ENCODE measurements at places on chromosomes 1 and 21.

GRCh38 chr1:86542631-86543030 lies 4.2 kb upstream of the CLCA4 start:
- no peak for DNase-seq

DNA sequence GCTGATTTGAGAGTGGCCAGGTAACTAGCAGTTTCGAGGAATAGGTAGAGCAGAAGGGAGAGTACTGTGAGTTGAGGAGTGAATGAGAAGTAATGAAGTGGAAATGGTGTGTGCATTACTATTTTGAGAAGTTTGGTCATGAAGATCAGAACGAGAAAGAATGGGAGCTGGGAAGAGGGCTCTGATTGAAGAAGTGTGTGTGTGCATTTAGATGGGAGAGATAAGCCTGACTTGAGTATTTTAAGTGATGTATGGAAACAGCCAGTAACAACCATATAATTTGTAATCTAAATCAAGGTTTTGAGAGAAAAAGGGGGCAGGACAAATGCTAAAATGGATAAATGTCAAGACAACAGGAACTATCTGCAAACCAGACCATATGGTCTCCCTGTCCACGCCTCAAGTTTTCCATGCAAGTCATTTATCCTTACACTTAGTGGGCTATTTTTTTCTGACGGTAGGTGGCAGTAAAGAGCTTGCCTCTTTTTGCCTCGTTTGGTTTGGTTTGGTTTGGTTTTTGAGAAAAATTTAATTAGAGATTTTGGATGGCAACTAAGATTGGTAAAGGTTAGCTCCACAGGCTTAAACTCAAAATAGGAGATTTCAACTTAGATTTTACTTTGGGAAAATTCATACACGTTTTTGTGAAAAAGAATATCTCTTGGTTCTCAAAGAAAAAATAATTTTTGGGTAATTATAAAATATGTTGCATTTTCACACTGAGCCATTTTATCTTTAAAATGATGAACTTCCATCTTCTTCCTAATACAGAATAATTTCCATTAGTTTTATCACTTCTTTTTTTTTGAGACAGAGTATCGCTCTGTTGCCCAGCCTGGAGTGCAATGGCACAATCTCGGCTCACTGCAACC lies 9.5 kb upstream of the B3GALNT2 start:
- DNase-seq = peak; percentile 44

- no peak for DNase-seq
Measured at GRCh38 chr1:228323401-228323800, 83.2 kb downstream of the TRIM11 start.

GRCh38 chr1:167661527-167662426 lies 31.7 kb downstream of the RCSD1 start:
- DNase-seq = no peak

DNA sequence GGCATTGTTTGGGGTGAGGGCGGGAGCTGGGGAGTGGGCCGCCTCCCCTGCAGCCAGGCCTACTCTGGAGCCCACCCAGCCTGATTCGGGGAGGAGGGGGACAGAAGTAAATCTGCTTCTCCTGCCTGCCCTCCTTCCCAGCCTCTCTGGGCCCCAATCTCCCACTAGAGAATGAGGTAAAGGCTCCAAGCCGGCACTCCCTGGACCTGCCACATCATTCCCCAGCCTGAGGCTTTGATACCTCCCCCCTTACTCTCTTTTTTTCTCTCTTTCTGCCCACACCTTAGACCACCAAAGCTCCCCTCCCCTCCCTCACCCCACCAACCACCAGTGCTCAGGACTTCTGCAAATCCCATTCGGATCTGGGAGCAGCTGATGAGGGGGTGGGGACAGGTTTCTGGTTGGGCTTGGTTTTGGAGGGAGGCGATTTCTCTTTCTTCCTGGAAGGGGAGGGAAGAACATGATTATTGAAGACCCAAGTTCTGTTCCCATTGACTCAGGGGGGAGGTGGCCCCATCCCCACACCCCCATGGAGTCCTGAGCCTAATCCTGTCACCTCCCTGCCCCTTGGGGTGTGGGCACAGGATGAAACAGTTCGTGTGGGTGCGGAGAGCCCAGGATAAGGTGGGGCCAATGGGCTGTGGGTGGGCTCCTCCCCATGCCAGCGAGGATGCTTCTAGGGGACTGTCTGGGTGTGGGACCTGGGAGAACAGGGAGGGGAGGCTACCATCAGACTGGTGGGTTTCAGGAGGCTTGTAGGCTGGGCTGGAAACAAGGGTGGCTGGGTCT lies 1.3 kb downstream of the MAP7D1 start:
- DNase-seq = no peak

DNA sequence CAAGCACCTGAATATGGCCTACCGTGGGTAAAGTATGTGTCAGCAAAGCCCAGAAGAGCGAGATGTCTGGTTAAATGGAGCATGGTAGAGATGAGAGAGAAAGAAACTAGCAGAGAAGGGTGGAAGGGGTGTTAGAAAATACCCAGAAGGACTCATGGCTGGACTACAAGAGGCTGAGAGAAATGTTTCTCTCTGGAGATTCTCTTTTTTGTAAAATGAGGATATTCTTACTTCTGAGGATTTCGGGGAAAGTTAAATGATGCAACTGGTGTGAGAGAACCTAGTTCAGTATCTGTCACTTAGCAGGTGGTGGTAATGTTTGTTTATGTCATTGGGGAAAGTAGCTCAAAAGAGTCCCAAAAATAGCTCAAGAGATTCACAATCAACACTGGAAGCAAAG lies 7.2 kb upstream of the EPS15 start:
- DNase-seq = no peak

- no peak for DNase-seq
Measured at GRCh38 chr1:64546013-64546412, 76.1 kb downstream of the CACHD1 start.

DNA sequence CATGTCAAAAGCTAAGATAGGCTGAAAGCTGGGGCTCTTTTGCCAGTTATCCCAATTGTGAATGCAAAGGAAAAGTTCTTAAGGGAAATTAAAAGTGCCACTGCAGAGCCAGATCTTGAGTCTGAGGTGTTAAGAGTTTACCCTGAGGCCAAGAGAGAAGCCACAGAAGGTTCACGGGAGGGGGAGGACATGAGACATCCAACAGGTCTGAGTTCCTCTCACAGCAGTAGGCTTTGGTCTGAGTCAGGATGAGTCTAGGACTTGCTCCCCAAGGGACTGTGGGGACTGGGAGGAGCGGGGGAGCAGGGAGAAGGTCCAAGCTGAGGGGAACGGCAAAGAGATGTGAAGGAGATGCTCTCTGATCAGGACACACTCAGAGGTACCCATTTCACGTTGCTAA lies 411.2 kb upstream of the CAMK1G start:
- no peak for DNase-seq

GRCh38 chr1:17671741-17672140 lies 83.4 kb upstream of the ACTL8 start:
- DNase-seq = no peak
